ENCODE measurements at places on chromosomes 2 and 18.

DNA sequence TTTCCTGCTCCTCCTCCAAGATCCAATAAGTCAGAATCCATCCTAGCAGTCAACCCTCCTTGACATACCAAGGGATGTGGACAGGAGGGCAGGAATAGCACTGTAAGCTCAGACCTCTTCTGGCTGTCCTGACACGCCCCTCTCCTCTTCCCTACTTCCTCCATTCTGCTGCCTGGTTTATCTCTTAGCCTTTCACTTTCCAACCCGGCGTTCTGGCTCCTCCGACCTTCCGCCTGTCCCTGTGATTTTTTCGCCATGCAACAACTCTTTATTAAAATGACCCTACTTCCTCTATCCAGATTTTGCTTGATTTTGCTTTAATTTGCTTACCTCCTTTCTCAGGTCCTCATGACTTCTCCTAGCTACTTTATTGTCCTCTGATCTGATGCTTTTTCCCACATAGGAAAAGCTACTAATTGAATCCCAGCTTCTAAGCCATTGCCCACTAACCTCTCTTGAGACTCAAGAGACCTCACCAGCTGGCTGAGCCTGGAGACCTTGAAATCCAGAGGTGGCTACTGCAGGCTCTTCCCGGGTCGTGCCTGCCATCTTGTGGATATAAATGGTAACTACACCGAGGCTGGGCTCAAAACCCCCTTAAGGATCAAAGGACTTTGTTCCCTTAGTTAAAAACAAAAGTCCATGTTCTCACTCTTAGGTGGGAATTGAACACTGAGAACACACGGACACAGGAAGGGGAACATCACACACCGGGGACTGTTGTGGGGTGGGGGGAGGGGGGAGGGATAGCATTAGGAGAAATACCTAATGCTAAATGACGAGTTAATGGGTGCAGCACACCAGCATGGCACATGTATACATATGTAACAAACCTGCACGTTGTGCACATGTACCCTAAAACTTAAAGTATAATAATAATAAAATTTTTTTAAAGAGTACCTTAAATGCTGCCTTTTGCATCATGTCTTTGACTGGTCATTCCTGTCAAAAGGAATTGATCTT lies 139.4 kb downstream of the AKAIN1 start:
- DNase-seq: peak; percentile 53

DNA sequence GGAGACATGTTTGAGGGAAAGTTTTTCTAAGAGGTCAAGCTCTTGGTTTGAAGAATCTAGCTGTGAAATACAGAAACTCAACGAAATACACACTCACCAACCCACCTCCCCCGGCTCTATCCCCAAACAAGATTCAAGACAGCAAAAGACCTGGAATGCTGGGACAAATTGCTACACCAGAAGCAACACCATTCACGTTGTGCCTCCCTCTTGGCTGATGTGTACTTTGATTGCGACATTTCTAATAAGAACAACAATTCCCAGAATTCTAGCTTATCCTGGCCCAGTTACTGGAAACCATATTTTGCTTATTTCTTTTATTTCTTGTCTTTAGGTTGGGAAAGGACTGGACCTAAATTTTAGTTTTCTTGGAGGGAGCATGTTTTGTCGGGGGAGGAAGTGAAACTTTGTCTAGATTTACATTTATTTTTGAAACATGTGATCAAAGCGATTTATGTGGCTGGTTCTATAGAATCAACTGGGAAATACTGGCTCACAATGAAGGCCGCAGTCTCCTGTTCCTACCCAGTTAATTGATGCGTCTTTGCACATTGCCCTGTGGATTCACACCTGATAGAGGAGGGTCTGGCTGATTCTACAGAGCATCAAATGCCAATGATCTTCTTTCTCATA lies 29.6 kb upstream of the LPIN1 start:
- no peak for DNase-seq

DNA sequence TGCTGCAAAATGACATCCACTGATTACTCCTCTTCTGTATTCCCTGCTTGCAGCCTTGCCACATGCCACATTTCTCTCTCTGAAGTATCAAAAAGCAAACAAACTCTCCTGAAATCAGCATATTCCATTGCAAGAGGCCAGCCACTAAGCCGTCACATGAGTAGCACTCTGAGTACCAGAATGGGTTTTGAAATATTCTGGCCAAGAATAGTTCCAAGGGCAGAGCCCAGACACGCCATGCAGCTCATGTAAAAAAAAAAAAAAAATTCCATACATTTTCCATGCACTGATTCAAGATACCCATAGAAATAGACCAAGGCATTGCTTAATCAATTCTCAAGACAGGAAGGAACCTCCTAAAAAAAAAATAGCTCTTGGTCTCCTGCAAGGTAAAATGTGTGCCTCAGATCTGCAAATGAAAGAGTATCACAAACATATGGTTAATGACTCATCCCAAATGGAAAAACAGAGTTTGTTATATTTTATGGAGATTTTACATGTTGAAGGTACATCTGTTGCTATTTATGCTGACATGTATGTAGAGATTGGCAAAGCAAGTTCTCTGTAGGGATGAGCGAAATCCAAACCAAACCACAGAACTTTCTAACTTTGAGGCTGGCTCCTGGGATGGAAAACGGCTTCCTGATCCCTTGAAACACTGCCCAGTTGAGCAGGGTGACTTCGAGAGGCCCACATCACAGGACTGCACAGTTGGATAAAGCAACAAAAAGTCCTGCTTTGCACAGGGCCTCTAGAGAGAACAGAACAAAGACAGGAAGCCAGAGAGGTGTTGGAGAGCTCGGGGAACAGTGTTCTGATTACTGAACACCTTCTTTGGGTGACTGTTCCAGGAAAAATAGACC lies 346.2 kb downstream of the ZNF521 start:
- no peak for DNase-seq

- peak; percentile 83 for DNase-seq
These were observed 38.6 kb downstream of the ADNP2 start for GRCh38 chr18:80147418-80148325.

GRCh38 chr2:39484206-39484605 lies 47.1 kb upstream of the MAP4K3 start:
- DNase-seq: no peak

DNA sequence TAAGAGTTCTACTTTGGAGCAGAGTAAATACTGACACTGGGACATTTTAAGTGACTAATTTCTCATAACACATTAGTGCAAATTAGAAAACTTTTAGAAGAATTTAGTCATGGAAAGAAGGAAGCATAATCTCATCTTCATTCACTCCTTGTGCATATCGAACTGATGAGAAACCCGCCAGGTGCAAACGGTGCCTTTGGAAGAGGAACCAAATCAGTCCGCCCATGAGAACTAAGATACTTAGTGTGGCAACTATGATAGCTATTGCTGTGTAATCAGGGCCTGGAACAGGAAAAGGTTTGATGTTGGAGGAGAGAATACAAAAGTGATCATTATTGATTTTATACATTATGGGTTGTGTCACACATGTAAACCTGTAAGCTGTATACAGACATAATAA lies 6.9 kb upstream of the CD302 start:
- DNase-seq: no peak

DNA sequence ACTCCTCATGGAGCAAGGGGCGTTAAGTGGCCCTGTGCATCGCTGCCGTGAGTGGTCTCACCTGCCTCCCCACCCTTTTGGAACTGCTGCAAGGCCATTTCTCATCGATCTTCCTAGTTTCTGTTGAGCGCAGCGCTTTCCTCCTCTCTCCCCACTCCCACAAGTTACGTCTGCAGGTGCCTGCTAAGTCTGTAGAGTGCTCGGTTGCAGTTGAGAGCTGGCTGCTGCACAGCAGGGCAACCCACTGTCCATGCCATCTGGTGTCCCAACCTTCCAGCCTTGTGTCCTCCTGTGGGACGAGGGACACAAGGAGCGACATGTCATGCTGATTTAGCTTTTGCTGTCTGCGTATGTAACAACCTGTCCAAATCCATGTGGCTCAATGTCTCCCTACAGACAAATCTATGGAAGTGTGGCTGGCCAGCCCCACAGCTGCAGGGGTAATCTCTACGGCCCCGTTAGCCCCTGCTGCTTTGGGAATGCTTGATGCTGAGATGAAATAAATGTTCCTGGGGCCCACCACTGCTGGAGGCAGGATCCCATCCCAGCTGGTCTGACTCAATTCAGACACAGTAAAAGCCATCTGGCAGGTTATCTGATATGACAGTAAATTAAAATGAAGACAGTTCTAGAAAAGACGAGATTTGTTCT lies 68.1 kb upstream of the TCF7L1 start:
- DNase-seq: no peak

DNA sequence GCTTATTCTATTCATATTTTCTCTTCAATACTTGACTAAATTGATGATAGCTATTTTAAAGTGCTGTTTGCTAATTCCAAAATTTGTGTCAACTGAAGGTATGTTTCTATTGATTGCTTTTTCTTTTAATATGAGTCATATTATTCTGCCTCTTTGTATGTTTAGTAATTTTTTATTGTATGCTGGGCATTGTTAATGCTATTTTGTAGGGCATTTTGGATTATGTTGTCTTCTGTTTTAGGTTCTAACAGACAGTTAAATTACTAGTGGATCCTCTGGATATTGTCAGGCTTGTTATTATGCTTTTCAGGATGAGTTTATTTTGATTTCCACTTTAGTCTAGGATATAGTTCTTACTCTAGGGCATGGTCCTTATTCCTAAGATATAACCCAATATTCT lies 55.6 kb downstream of the C1QL2 start:
- no peak for DNase-seq

GRCh38 chr18:77004555-77005380 lies 127.8 kb downstream of the MBP start:
- DNase-seq: peak; percentile 13

GRCh38 chr2:130391058-130391871 lies 35.4 kb downstream of the PTPN18 start:
- peak; percentile 61 for DNase-seq

- no peak for DNase-seq
These were observed 68.2 kb upstream of the NRP2 start for GRCh38 chr2:205613970-205614559.

DNA sequence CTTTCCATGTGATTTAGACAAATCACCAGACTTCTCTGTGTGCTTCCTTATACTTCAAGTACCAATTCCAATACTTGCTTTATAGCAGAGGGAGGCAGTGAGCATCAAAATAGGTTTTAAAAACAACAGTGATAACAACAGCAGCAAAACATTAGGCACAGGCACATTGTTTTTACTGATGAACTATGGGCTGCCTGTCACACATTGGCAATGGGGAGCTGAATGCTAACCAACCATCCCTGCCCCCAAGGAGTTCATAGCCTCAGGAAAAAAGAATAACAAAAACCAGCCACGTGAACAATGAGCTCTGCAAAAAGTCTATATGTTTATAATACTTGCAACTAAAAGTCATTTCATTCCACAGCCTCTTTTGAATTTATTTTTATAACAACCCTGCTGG lies 287.9 kb upstream of the TRIB2 start:
- DNase-seq: no peak

DNA sequence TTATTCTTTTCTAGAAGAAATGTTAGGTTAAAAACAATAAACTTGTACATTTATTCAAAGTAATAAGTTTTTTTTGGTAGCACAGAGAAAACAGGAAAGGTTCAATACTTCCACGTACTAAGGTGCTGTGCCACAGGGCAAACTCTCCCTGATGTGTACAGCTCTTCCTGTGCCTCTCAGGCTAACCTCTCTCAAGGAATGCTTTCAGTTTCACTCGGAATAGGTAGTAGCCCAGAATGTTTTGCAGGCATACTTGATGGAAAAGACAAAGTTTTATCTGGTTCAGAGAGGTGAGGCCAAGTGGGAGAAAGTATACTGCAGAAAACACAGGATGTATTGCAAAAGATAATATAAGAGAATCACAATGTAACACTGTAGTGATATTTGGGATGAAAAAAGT lies 171.0 kb upstream of the ZFP36L2 start:
- no peak for DNase-seq

- DNase-seq: no peak
These were observed 10.1 kb downstream of the CFAP65 start for GRCh38 chr2:219031005-219031738.

DNA sequence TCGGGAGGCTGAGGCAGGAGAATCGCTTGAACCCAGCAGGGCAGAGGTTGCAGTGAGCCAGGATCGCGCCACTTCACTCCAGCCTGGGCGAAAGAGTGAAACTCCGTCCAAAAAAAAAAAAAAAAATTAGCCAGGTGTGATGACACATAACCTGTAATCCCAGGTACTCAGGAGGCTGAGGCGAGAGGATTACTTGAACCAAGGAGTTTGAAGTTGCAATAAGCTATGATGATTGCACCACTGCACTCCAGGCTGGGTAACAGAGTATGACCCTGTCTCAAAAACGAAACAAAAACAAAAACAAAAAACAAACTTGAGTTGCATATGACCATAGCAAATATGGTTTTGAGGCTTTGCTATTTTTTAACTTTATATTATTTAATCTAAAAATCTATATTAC lies 25.8 kb downstream of the SANBR start:
- DNase-seq: no peak

DNA sequence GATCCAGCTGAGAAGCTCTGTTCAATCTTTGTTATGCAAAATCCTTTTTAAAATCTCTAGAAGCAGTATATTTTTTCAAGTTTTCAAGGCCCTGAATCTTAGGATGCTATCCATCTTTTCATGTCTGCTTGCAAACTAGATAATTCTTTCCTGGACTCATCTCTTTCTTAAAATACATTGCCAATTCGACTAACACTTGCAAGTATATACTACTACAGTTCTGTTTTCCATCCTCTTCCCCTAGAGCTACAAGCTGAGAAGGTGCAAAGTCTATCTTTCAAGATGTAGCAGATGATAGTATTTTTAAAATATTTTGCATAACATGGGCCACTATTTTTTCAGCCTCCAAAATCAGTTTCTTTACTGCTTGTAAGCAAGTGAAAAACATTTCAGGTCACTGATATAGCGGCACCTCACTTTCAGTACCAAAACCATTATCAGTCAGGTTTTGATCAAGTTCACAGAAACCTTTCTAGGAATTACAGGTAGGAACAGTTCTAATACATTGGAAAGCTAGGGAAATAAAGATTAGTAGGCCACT lies 196.4 kb upstream of the CDH20 start:
- no peak for DNase-seq

All from activated CD4-positive, alpha-beta T cell treated with anti-CD3 and anti-CD28 coated beads, Interleukin-2, amount 50 U/mL, for 16 hours (primary cell).